ENCODE measurements at places on chromosomes 12 and 14.

- DNase-seq = no peak
Measured at GRCh38 chr12:24617471-24617870, 331.4 kb downstream of the BCAT1 start.

- DNase-seq = no peak
Measured at GRCh38 chr14:22251090-22251489, 337.9 kb downstream of the DAD1 start.

GRCh38 chr12:120964298-120964697 is 14.0 kb upstream of the HNF1A start:
- DNase-seq = no peak

DNA sequence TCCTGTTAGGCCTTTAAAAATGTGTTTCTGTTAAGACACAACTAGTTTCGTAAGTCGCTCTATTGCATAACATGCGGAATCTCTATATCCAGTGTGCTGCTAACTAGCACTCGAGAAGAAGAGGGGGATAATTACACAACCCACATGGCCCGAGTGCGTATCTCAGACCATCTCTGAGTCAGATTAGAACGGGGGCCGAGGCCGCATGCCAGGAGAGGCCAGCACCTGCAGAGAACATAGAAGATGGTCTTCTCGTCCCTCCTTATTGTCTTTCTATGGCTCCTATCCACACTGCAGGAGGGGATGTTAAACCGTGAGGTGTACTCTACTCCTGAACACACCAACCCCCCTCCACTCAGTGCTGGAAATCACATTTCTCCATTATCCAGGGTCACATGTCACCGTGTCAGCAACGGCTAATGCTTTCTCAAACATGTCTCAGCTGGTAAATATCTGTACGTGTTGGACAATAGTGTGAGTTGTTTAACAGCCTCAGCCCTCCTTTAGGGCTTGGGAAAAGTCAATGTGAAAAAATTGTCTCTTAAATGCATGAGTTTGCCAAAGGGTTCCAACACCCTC is 56.3 kb downstream of the CCDC88C start:
- DNase-seq = no peak

GRCh38 chr12:48750769-48751356 is 34.4 kb upstream of the CCNT1 start:
- DNase-seq = no peak

DNA sequence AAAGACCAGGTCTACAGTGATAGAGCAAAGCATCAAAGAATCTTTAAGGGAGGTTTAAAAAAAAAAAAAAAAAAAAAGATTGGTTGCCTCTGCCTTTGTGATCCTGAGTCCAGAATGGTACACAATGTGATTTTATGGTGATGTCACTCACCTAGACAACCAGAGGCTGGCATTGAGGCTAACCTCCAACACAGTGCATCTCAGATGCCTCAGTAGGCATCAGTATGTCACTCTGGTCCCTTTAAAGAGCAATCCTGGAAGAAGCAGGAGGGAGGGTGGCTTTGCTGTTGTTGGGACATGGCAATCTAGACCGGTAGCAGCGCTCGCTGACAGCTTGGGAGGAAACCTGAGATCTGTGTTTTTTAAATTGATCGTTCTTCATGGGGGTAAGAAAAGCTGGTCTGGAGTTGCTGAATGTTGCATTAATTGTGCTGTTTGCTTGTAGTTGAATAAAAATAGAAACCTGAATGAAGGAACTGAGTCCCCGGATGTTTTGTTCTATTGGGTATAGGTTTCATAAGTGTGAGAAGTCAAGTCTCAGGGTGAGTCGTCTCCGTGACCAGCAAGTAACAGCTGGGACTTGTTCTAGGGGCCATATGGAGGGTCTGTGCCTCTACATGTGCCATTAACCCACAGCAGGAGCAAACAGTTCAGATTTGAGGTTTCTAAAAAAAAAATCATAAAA is 9.3 kb downstream of the PEBP1 start:
- DNase-seq = no peak

- no peak for DNase-seq
Measured at GRCh38 chr14:98169170-98169587, 1102.8 kb downstream of the BCL11B start.

DNA sequence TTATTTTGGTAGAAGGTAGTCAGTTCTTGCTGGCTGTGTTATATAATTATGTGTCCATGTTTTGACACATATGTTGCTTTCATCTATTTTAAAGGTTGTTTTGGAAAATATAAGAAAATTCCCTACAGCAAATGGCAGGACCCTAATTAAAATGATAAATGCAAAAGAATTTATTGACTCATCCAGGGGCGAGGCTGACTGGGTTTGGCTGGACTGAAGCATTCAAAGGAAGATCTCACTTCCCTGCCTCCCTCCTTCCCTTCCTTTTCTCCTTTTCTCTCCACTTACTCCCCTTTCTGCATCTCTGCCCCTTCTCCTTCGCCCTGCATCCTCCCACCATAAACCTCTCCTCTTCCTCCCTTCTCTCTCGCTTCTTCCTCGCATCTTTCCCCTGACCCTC is 129.6 kb downstream of the SNAPC1 start:
- DNase-seq = no peak

DNA sequence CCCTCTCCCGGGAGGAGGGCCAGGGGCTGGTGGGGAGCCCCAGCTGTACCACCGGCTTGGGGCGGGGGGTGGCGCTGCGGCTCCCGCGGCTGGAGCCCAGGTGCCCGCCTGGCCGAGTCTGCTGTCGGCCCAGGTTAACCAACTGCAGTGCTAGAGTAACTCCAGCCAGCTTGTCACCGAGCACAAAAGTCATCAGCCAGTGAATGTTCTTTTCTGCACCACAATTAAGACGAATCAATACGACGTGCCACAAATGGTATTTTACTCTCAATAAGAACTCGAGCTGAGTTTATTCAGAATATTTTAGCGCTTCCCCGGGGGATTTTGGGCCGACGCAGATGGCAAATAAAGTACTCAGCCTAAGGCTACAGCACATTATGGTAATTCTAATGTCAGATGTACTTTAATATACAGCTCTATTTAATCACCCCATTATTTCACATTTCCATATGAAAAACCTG is 83.2 kb downstream of the BCL11B start:
- DNase-seq = no peak

GRCh38 chr12:70659077-70659606 is 21.9 kb upstream of the PTPRB start:
- DNase-seq = no peak

- no peak for DNase-seq
Measured at GRCh38 chr14:58637040-58637390, 747 bp upstream of the DACT1 start.

GRCh38 chr12:132907216-132907615 is 19.8 kb upstream of the CHFR start:
- no peak for DNase-seq
